ENCODE measurements at places on chromosomes 5 and 9.
A peak's percentile ranks its signal among the peaks of the same experiment; 100 is the strongest.

GRCh38 chr5:135913713-135914626 is 18.3 kb upstream of the IL9 start:
- DNase-seq: no peak

DNA sequence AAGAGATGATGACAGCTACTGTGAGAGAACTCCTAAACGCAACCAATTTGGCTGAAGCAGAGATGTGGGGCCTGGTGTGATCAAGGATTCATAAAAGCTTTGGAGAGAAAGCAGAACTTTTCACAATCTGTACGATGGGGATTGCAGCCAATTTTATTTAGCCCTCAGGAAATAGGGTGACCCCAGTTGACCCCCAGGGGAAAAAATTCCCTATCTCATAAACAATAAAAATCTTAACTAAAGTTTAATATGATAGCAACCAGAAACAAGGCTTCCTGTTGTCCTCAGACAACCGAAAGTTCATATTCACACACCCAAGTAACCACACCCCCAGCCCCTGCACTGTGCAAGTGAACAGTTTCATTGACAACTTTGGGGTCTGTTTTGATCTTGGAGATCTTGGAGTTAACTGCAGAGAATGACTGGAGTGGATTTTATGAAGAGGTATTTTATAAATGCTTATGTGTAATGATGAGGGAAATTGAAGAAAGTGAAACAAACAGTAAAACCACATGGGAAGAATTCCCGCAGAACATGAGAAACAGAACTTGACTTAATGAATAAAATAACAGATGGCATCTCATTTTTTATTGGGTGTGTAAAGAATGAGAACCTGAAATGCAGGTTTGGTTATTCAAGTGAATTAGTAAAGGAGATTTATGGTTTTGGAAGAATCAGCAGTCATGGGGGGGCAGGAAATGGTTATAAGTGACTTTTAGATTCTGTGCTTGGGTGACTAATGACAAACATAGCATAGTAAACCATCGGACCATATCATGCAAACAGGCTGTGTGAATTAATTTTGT is 94.5 kb downstream of the PDE4D start:
- DNase-seq: no peak

DNA sequence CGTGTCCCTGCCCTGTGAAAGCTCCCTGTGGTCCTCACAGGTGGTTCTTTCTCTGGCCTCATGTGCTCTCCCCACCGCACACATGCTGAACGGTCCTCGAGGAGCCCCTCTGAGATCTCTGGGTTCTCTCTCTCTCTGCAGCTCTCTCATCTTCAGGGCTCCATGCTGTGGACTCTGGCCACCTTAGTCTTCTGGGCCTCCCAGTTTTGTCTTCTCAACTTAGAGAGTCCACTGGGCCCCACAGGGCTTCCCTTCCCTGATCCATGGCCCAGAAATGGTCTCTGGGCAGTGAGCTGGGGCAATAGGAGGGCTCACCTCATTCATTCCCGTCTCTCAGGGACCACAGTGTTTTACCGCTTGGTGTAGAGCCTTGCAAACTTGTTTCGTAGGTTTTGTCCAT is 26.4 kb downstream of the FGD3 start:
- DNase-seq: no peak

DNA sequence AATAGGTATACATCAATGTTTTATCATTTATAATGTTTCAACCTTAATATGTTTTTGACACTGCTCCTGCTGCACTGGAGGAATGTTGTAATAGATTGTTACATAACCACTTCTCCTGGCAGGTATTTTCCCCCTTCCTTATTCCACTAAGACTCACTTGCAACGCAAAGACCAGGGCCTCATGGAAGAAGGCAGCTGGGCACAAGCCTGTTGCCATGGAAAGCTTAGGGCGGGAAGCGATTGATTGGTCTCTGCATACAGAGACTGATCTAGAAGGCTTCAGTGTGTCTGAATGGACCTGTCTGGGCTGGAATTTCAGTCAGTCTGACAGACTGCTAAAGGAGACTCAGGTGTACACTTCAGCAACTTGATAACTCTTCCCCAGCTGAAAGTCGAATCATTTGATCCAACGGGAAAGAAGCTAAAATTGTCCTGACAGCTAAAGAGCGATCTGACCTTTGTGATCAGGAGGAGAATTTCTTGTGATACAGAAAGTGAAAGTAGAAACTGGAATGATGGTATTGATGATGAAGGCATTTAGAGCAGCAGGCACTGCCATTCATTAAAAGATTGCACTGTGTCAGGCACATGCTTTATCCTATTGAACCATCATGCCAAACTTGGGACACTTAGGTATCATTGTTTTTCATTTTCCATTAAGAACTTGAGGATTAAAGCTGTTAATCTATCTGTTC is 65.1 kb downstream of the GRIA1 start:
- DNase-seq: no peak

- DNase-seq: no peak
Measured at GRCh38 chr5:80754900-80755299, 100.1 kb upstream of the DHFR start.

- DNase-seq: no peak
Measured at GRCh38 chr5:176153741-176154140, 84.5 kb upstream of the SIMC1 start.

DNA sequence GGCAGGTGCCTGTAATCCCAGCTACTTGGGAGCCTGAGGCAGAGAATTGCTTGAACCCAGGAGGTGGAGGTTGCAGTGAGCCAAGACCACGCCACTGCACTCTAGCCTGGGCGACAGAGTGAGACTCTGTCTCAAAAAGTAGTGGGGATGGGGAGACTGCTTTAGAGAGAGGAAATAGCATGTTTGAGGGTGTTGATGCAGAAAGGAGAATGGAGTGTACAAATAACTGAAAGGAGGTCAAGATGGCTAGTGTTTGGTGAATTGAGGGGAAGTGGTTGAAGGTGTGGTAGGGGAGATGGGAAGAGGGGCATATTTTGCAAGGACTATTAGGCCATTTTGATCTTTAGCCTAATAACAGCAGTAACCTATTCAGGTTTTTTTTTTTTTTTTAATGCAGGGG is 18.2 kb downstream of the TENT2 start:
- DNase-seq: no peak

DNA sequence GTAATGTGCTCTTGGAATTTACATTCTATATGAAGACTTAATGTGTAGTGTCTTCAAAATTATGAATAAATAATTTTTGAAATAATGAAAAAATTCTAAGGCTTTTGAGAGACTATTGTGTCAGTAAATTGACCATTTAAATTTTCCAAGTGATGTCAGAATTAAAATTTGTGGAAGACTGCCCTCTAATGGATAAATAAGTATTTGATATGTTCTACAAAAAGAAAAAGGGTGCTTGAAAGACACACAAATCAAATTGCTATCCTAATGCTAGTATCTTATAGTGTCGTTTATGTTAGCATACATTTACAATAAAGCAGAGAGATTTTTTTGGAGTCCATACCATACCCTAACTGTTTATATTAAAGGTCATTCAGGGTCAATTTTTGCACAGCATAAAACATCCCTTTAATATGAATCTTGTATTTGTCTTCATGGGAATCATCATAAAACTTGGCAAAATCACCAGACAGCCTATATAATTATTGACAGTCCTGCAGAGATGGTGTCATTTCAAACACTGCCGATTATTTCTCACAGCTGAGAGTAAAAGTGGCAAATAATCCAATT is 120.8 kb upstream of the SLC27A6 start:
- DNase-seq: no peak

DNA sequence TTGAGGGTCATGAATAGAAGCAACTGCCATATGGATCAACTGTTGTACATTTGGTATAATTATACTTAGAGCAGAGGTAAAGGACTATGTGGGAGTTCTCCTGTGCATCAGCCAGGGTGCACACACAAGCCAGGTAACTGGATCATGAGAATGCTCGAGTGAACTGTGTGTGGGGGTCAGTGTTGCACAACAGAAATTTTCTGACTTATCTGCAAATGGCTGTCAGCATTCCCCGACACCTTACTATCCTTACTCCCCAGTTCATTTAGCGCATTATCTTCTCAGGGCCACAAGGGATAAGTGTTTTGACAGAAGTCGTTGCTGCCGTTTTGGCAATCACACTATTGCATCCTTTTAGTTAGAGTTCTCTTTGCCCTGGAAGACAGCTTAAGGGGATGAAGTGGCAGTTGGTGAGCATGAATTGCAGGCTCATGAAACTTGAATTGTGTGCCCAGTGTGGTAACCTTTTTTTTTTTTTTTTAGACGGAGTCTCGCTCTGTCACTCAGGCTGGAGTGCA is 1.7 kb downstream of the CANX start:
- DNase-seq: peak; percentile 37

- DNase-seq: no peak
Measured at GRCh38 chr5:73638344-73639095, 12.5 kb downstream of the ARHGEF28 start.

DNA sequence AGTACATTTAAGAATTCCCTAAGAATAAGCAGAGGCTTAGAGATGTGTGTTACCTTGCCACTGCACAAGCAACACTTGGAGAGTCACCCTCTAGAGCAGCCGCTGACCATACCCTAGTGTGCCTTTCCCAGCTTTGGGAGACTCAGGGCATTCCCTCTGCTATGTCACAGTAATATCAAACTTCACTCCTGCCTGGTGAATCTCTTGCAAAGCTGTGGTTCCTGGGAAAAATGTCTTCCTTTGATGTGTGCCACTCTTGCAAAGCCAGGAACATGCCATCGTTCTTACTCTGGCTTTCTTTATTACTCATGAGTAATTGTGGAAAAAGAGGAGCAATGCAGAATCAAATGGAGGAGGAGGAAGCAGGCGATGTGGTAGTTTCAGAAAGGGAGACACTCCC is 173.2 kb downstream of the CCDC192 start:
- no peak for DNase-seq

DNA sequence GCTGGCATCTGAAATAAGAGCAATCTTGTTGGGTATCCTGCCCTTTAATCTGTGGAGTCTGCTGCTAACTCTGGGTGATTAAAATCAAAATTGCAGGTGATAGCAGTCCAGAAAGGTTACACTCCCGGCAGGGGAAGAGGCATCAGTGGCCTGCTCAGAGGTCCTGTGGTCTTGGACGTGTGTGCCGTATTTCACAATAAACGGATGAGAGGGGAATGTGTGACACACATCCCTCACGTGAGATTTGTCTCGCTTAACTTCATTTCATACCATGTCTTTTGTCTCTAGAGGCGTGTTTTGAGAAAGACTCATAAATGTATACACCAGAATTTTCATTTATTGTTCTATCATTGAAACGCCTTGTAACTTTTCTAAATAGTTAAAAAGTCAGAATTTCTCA is 36.6 kb downstream of the FAM240B start:
- DNase-seq: no peak

GRCh38 chr5:118556792-118557191 is 431.6 kb downstream of the DTWD2 start:
- no peak for DNase-seq

DNA sequence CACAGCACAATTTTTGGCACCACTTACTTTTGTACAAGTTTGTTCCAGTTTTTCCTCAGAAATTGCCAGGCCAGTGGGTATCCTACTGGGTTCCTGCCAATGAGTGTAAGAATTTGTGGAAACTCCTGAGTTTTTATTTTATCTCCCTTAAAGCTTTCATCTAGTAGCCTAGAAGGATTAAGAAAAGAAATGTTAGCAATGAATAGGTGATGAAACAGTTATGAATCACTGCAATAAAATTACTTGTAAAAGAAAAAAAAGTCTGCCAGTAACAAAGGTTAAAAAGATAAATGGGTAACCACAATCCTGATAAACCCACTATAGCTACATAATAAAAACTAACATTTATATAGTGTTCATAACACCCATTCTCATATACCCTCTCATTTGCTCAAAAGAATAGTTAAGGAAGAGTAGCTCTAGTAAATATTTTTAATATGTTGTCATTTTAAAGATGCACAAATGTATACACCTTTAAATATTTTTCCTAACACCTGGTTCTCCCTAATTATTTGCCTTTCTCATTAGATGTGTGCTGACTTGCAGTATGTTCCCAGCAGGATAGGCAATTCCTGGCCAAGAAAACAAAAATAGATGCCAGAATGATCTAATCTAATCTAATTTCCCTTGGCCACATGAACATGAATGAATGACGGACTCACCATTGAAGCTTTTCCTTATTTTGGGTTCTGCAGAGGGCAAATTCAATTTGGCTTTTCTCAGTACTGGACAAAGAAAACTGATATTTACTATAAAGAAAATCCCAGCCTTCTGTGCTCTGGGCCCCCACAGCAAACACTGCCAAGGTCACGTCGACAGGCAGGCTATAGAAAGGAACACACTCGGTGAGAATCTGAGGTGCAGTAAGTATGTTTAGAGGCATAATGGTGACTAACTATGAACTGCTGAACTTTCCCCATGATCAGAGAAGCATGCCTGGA is 26.4 kb downstream of the ERAP1 start:
- DNase-seq: no peak

- no peak for DNase-seq
Measured at GRCh38 chr9:116701940-116702642, 15.0 kb downstream of the TRIM32 start.

GRCh38 chr5:153429761-153430380 is 60.6 kb upstream of the GRIA1 start:
- DNase-seq: no peak

DNA sequence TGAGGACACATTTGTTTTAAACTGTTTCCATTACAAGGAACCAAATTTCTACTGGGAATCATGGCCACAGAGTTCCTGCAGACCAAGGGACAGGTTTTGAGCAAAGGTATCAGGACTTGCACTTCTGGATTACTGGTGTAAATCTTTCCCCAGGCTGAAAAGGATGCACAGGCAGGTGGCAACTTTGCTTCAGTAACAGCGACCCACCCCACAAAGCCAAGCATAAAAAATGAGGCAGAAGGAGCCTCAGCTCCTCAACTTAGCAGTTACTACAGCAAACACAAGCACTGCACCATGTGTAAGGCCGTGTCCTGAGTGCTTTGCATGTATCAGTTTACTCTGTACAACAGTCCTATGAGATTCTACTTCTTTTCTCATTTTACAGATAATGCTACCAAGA is 251.9 kb downstream of the EBF1 start:
- DNase-seq: no peak

DNA sequence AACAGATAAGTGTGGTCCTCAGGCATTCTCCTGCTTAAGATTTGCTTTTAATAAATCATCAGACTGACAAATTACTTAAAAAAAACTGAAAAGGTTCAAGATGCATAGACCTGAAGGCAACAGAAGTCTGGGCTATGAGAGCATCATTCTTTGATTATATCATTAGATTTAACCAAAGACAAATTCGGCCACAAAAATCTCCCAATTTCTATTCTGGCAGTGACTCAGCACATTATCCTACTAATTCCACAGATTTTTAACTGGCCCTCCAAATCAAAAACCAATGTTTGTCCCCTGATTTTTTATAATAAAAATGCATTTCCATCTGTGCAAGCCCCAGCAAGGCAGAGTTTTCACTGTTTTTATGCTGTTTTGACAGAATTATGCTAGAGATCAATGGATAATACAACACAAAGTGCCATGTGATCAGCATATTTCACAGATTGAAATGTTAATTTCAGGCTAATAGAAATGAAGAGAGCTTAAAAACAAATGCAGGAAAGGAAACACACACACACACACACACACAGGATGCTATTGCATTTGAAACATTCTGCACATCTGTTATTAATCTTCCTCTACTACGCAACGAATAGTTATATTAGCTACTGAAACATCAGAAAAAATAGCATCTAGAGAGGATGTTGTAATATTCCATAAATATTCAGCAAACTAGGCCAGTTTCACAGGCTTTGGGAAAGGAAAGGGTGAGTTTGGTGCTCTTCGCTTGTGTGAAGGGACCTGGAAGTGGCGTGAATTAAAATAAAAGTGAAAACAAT is 177.6 kb upstream of the ST8SIA4 start:
- DNase-seq: no peak

All from H7 (cell line).